ENCODE measurements at places on chromosomes 5 and 9.

DNA sequence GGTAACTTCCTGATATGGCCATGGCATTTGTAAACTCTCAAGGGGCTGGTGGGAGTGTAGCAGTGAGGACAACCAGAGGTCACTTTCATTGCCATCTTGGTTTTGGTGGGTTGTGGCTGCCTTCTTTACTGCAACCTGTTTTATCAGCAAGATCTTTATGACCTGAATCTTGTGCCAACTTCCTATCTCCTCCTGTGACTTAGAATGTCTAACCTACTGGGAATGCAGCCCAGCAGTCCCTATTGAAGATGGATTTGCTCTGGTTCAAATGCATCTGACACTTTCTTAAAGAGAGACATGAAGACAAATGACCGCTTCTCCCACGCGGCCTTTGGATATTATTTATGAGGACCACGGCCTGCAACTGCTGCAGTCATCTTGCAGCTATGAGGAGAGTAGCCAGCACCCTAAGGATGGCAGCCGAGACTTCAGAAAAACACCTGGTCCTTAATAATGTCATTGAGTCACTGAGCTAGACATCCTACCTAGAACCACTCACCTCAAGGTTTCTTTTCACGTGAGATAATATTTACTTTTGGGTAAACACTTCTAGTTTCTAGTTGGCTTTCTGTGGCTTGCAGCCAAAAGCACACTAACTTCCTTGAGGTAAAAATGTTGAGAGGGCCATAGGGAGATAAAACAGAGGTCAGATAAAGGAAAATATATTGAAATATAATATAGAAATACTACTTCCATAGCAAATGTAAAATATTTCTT lies 28.2 kb downstream of the CETN3 start:
- DNase-seq, result no peak

- DNase-seq, result peak; percentile 74
Observed at GRCh38 chr5:100900142-100900795, 2.8 kb downstream of the ST8SIA4 start.

DNA sequence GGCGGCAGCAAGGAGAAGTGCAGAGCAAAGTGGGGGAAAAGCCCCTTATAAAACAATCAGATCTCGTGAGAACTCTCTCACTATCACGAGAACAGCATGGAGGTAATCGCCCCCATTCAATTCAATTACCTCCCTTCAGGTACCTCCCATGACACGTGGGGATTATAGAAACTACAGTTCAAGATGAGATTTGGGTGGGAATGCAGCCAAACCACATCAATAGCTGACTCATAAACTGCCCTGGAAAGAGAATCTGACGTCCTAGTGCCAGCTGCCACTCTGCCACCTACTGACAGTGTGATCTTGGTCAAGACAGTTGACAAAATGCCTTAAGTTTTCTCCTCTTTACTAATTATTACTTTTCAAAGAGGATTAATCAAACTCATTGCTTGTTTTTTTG lies 128.3 kb downstream of the GPBP1 start:
- DNase-seq, result peak; percentile 79

GRCh38 chr5:74903165-74903787 lies 37.1 kb upstream of the FAM169A start:
- peak; percentile 55 for DNase-seq

DNA sequence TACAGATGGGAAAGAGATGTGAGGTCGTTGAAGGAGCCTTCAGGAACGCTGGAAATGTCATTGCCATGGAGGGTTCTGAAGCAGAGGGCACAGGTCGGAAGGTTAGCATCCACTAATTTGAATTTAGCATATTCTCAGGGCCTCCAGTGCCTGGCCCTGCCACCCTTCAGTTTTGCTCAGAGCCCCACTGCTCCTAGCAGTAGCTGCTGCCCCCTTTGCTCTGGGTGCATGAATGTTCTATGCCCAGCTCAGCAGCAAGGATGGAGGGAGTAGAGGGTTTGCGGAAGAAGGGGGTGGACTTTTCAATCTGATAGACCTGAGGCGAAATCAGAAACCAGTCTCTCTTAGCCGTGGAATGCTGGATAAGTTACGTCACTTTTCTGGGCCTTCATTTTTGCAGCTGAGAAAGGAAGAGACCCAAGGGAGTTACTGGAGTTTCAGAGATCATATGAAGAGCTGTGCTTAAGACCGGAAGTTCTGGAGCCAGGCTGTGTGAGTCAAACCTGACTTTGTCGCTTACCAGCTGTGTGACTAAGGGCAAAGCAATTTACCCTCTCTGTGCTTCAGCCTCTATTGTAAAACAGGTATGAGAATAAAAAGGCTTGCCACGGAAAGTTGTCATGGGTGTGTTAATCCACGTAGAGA lies 133.2 kb upstream of the PANK3 start:
- DNase-seq, result no peak

- DNase-seq, result no peak
Observed at GRCh38 chr9:135544981-135545635, 818 bp upstream of the OBP2A start.

DNA sequence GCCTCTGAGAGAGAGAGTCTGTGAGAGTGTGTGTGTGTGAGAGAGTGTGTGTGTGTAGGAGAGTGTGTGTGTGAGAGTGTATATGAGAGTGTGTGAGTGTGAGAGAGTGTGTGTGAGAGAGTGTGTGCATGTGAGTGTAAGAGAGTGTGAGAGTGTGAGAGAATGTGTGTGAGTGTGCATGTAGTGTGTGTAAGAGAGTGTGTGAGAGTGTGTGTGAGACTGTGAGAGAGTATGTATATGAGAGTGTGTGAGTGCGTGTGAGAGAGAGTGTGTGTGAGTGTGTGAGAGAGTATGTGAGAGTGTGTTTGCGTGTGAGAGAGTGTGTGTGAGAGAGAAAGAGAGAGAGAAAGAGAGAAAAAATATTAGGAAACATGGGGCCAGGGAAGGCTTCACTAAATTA lies 588.3 kb upstream of the SGCD start:
- no peak for DNase-seq

DNA sequence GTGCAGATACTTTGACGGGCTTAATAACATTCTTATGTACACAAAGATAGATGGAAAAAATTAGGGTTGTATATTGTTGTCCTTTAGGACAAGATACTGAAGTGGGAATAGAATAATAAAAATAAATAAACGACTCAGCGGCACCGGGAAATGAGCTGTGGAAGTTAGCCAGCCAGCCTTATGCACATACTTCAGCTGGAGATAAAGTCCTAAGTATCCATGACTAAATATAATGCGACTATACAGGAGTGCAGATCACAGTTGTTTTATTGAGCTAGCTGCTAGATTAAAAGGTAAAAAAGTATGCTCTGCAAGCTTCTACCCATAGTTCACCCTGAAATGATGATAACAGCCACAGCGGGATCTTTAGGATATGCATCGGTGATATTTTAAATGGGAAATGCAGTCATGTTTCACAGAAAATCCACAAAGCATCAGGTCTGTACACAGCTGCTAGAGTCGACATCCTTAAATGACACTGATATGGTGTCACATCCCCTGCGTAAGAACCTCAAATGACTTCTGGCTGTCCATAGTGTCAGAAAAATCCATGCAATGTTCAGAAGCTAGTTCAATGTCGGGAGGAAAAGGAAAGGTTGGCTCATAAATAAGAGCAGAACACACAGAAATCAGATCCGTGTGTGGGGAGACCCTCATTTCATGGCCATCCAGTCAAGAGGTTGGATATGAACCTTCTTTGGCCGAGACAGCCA lies 392.8 kb upstream of the DAP start:
- DNase-seq, result no peak

GRCh38 chr9:100473276-100474081 lies 530 bp downstream of the TMEFF1 start:
- peak; percentile 65 for DNase-seq

GRCh38 chr9:127980060-127980705 lies 606 bp downstream of the EEIG1 start:
- DNase-seq, result peak; percentile 67

Data from activated CD4-positive, alpha-beta T cell treated with anti-CD3 and anti-CD28 coated beads for 36 hours (primary cell).